ENCODE measurements at places on chromosomes 1 and 21.
A peak's percentile ranks its signal among the peaks of the same experiment; 100 is the strongest.

GRCh38 chr1:92957030-92957734 lies 4.1 kb downstream of the DIPK1A start:
- DNase-seq: no peak

GRCh38 chr1:212683357-212683722 lies 16.3 kb downstream of the BATF3 start:
- no peak for DNase-seq

- no peak for DNase-seq
Observed at GRCh38 chr1:47393141-47393540, 22.9 kb upstream of the FOXE3 start.

DNA sequence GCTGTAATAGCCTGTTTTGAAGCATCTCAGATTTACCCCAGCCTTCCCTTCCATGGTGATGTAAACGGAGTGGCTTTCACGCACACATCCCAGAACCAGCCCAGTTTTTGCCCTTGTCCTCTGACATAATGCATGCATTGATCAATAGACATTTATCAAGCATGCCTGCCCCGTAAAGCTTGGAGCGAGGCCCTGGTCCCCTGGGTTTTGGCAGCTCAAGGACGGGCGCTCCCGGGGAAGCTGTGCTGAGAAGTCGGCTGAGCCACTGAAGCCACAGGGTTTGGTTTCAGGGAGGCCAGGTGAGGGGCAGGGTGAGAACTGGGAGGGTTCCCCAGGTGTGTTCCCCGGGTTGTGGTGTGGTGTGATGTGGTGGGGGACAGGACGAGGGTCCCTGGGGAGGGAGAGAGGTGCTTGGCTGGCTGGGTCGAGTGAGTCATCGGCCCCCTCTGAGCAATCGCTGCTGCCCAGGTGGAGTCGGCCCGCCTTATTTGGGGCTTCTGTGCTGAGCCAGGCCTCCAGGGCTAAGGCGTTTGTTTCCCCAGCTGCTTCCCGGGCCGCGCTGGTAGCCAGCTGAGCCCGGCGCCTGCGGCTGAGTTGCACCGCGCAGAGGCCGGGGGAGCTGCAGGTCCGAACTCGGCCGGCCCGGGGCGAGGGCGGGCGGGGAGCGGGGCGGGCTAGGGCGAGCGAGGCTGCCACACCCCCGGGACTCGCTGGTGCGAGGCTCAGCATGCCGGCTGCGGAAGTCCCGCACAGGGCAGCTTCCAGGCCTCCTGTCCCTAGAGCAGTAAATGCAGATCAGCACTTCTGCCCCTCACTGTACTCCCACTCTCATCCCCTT lies 23.6 kb downstream of the ATP2B4 start:
- peak; percentile 80 for DNase-seq

- no peak for DNase-seq
Observed at GRCh38 chr1:16202281-16203210, 9.9 kb downstream of the ARHGEF19 start.

GRCh38 chr1:223401873-223402789 lies 8.9 kb downstream of the CCDC185 start:
- peak; percentile 85 for DNase-seq

- no peak for DNase-seq
Observed at GRCh38 chr1:235160383-235160956, 580 bp downstream of the RBM34 start.

GRCh38 chr1:216596281-216596862 lies 126.9 kb downstream of the ESRRG start:
- no peak for DNase-seq

GRCh38 chr1:207813946-207814345 lies 62.1 kb downstream of the CD46 start:
- DNase-seq: no peak

DNA sequence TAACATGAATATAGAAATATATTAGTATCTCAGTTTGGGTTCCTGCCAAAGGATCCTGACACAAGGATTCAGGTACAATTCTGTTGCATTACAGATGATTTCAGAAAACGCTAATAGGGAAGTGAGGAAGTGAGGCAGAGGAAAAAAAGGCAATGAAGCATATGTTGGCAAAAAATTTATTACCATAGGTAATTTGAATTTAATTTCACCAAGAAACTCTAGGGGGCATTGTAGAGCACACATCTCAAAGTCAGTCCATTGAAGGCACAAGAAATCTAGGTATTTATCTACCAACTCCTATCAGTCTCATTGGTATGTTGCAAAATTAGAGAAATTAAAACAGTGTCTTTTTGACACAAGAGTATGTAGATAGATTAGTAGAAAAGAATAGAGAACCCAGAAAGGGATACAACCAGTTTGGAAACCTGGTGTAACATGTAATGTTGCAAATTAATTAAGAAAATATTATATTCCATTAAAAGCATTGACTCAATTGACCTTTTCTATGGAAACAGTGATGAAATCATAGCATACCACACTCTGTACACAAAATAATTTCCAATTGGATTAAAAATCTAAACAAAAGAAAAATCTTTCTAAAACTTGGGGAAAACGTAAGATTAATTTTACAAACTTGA lies 104.9 kb upstream of the SNX7 start:
- peak; percentile 17 for DNase-seq

DNA sequence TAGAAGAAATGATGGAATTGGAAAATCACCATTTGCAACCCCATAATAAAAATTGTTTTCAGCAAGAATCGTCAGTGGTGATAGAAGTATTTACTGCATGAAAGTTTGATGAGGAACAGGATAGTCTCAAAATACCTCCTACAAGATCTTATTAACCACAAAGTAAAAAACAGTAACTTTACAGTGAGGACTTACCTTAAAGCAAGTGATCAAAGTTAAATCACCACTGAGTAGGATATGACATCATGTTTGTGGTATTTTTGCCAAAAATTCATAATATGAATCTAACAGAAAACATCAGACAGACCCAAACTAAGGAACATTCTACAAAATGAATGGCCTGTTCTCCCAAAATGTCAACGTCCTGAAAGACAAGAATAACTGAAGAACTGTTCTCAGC lies 19.9 kb downstream of the ALDH9A1 start:
- no peak for DNase-seq

DNA sequence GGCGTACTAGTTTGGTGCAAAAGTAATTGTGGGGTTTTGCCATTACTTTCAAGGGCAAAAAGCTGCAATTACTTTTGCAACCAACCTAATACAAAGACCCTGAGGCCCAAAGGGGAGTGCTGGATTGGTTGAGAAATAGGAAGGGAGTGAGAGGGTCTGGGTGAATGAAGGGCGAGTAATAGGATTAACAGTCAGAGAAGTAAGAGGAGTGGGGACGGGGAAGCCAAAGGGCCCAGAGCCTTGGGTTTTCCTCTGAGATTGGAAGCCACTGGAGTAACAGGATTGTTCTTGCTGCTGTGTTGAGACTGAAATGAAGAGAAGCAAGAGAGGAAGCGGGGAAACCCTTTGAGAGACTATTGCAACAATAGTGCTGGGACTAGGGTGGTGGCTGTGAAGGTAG lies 19.0 kb upstream of the PRELP start:
- DNase-seq: no peak

- DNase-seq: no peak
Observed at GRCh38 chr1:100279358-100279923, 13.4 kb downstream of the RTCA start.

DNA sequence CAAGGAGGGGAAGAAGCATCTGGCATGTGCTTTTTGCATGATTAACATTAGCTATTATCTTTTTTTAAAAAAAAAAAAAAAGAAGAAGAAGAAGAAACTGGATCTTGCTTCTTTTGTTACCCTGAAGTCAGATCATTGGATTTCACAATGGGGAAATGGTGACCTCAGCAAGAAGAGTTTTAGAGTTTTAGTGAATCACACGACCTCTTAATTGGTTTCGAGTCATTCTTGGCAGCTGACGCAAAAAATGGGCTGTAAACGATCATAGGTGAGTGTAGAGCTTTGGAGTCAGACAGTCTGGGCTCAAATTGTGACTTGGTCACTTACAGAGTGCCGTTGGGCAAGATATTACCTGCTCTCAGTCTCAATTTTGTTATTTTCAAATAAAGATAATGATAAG lies 33.3 kb upstream of the PGBD5 start:
- DNase-seq: no peak

DNA sequence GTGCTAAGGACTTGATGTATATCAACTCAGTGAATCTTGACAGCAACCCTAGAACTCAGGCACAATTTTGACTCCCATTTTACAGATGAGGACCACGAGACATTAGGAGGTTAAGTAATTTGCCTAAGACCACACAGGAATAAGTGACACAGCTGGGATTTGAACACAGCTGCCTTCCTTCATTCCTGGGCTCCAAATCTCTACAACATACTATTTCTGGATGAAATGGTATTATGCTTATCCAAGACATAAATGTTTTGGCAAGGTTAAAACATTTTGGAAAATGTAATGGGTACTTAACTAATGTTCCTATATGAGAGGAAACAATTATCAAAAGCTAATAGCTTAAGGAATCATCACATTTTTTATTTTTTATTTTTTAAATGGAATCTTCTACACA lies 4.8 kb downstream of the CLDN8 start:
- DNase-seq: no peak

DNA sequence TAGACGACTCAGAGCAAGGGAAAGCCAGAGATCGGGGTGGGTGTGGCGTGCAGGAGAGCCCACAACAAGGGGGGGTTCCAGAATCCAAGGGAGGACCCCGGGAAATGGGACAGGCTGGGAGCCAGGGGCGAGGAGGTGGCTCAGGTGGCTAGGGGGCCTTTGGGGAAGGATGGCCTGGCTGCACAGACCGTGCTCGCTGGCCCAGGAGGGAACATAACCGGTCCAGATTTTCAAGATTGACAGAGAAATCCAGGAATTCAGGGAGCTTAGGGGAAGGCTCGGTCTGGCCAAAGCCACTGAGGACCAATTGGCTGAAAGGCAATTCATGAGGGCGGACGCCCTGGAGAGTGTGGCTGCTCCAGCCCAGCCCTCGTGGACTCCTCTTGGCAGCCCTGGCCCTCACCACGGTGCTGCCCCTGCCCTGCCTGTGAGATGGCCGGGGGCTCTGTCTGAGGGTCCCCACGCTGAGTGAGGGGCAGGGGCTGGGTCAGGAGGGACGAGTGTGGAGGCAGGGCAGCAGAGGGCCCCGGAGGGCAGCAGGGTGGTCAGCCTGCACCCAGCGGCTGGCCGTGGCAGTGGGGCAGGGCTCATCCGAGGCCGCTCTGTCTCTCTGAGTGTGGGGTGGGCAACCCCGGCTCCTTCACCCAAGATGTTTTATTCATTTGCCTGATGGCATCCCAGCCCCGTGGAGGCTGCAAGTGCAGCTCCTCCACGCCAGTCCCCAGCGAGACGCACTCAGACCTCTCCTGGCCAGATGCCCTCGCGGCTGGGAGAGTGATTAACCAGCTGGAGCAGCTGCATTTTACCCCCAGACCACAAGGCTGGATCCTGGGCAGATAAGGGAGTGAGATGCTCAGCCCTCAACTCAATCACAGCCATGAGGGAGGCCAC lies 5.6 kb upstream of the LRRC3 start:
- no peak for DNase-seq

- DNase-seq: no peak
Observed at GRCh38 chr1:38522915-38523567, 336.5 kb downstream of the RRAGC start.

DNA sequence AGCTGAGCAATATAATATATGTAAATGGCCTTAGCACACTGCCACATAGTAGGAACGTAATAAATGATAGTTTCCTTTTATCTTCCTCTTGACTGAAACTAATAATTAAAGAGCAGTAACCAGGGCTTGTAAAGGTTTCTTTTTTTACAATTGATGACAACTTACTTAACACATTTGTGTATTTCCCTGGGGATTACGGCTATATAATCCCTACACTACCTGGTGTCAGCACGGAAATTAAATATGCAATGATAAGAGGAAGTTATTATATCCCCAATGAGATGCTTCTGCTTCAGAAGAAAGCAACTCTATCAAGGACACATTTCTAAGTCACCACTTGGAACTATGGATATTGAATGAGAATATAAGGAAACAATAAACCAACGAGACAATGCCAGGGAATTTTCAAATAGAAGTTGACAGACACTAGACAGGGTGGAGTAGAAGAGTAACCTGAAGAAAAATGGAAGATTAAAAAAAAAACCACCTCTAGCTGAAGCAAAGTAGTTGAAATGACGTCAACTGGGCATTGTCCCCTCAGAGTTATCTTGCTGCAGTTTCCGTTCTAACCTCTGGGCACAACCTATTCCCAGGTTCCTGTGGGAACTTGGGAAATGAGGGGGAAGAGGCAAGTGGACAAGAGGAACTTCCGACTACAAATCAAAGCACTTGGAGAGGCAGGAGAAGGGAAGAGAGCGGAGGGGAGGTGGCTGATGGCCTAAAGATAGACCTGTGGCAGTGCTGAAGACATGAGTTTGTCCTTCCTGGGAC lies 66.5 kb downstream of the PLPP3 start:
- DNase-seq: no peak

DNA sequence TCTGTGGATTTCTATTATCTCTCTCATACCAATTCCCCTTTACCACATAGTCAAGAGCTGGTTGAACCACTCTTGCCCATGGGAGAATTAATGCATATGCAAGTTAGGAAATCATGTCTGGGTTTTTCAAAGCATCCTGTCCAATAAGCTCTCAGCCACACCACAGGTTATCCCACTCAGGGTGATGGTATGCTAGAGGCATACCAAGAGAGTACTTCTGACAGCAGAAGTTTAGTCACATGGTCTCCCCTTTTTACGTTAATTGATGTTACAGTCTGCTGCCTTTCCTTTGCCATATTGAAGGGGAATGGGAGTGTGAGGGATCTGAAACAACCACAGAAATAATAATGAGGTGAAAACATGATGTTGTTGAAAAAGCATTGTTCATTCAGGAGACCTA lies 135.8 kb upstream of the PBX1 start:
- DNase-seq: no peak

GRCh38 chr1:114320586-114320985 lies 166.9 kb upstream of the SYT6 start:
- DNase-seq: peak; percentile 82

GRCh38 chr1:192435704-192436103 lies 118.9 kb downstream of the RGS21 start:
- no peak for DNase-seq

- no peak for DNase-seq
Observed at GRCh38 chr1:209074575-209075250, 508.8 kb upstream of the CAMK1G start.

GRCh38 chr1:155043301-155043702 lies 7.8 kb upstream of the ADAM15 start:
- no peak for DNase-seq

- DNase-seq: peak; percentile 28
Observed at GRCh38 chr1:163170331-163170730, 32.4 kb downstream of the RGS5 start.

DNA sequence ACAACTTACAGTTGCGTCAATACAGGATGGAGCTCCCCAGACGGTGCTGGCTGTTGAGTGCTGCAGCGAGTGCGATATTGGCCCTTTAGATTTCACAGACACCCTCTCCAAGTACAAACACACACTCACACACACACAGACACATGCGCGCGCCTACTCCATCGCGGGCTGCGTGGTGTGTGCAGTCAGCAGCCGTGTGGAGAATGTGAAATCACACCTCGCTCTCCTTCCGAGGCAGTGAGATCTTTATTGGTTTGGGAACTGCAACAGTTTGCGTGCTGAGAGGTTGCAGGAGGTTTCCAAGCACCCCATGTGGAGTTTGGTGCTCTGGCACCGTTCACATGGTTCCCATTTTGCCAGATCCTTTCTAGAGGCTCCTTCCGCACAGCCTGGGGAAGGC lies 372.2 kb downstream of the RRAGC start:
- DNase-seq: no peak

Measured in GM03348 (cell line).